GM04503 (cell line): ENCODE measurements at places on chromosomes 6 and 20.

- DNase-seq, result no peak
Measured at GRCh38 chr6:112760831-112761230, 413.7 kb downstream of the RFPL4B start.

DNA sequence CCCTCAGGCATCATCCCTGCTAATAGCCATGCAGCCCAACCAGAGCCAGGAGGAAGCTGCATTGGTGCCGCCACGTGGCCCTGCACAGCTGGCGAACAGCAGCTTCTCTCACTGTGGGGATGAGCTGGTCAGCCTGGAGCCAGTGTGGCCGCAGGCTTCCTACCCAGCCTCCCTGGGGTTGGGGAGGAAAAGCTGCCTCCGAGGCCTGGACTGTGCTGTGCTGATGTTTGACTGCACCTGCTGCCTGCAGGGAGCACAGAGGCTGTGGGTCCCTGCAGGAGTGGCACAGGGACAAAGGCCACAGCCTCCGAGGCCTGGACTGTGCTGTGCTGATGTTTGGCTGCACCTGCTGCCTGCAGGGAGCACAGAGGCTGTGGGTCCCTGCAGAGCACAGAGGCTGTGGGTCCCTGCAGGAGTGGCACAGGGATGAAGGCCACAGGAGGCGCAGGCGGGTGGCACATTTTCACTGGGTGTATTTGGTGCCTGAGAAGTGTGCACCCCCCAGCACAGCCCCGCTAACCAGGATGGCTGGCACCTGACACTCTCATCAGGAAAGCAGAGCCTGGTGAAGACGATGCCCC lies 83.9 kb downstream of the DLL1 start:
- no peak for DNase-seq

DNA sequence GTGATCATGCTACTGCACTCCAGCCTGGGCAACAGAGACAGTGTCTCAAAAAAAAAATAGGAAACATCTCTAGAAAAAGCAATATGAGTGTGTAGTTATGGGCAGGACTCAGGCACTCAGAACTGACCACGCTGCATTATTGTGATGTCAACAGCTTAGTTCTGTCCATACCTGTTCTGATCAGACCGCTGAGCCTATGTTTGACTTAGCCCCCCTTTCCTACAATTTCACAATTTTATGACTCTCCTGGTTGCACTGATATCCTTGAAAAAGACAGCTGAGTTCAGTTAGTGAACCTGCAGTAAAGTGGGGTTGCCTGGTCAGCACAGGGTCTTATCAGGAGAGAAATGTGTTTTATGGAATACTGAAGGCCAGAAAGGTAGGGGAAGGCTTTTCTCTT lies 37.8 kb upstream of the PRDM1 start:
- no peak for DNase-seq

DNA sequence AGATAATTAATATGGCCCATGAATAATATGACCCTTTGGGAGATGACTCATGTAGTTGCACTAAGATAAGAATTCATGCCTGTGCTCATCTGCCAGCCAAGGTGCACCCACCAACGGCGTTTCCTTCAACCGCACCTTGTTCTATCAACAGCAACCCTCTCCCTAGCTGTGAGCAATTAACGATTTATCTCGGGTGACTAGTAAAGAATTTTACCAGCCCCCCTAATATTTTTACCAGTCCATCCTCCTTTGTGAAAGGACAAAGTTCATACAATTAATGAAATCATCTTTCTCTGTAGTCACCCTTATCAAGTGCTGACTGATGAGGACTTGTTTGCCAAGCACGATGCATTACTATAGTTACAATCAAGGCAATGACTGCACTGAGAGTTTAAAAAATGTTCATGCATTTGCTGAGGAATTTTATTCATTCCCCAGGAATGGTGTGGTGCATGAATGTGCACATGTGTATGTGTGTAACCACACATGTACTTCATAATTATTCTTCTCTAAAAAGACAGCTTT lies 118.7 kb downstream of the SMOC2 start:
- DNase-seq, result no peak

DNA sequence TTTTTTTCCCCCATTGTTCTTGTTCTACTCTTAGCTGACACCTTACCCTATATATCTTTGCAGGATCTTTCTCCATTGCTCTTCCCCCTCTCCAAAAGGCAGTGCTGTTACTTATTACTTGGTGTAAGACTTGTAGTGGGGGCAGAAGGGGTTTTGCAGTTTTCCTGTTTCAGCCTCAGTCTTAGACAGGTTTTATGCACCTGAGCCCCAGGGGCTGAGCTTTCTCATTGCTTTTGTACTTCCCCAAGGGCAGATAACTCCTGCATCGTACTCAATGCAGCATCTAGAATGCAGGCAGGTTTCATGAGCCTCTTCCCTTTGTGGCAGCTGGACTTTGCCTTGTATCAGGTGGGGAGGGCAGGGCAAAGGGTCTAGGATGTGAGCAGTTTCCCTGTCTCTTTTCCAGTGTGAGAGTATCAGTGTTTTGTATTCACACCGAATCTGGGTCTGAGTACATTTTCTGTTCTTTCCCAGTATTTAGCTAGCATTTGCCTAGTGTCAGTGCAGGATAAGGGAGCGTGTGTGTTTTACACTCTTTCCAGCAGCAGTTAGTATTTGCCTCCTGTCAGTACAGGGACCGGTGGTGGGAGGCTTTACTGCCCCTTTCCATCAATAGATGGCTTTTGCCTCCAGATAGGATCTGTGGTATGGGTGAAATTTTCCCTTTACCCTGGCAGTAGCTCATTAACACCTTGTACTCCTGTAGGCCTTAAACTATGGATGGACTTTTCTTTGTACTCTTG lies 19.6 kb downstream of the CYB5R4 start:
- no peak for DNase-seq

GRCh38 chr6:13234130-13234529 lies 94.2 kb downstream of the TBC1D7 start:
- DNase-seq, result peak; percentile 67

DNA sequence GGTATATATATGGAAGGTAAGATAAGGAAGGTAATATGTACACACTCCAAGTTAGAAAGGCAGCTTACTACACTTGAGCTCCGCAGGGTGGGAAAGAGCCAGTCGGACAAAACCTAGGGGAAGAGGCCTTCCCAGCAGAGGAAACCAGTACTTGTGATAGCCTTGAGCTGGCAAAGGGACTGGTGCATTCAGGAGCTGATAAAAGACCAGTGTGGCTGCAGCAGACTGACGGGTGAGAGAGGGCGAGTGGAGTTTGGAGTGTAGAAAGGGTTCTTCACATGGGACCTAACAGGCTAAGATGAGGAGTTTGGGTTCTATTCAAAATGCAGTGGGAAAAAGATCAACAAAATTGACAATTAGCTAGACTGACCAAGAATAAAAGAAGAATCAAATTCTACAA lies 49.3 kb upstream of the KIF13A start:
- DNase-seq, result no peak

DNA sequence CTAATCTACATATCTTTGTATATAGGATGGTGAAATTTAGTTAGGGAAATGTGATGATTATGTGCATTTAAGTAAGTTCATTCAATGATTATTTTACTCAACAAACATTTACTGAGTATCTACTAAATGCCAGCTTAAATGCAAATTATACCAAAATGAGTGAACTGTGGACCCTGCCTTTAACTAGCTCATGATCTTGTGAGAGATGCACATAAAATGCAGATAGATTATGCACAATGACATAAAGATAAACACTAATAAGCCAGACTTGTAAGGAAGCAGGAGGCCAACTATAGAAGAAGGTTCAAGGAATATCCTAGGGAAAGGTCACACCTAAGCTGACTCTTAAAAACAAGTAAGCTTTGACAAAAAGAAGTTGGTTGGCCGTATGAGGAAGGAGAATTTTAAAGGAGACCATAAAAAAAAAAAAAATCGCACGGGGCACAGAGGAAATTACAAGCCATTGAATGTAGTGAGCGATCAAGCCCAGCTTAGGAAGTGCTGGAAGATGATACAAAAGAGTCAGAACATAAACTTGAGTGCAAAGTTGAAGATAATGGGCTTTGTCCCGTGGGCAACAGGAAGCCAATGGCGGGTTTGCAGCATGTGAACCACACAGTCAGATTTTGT lies 107.9 kb downstream of the NRSN1 start:
- no peak for DNase-seq
